ENCODE measurements at places on chromosomes 12 and 14.

DNA sequence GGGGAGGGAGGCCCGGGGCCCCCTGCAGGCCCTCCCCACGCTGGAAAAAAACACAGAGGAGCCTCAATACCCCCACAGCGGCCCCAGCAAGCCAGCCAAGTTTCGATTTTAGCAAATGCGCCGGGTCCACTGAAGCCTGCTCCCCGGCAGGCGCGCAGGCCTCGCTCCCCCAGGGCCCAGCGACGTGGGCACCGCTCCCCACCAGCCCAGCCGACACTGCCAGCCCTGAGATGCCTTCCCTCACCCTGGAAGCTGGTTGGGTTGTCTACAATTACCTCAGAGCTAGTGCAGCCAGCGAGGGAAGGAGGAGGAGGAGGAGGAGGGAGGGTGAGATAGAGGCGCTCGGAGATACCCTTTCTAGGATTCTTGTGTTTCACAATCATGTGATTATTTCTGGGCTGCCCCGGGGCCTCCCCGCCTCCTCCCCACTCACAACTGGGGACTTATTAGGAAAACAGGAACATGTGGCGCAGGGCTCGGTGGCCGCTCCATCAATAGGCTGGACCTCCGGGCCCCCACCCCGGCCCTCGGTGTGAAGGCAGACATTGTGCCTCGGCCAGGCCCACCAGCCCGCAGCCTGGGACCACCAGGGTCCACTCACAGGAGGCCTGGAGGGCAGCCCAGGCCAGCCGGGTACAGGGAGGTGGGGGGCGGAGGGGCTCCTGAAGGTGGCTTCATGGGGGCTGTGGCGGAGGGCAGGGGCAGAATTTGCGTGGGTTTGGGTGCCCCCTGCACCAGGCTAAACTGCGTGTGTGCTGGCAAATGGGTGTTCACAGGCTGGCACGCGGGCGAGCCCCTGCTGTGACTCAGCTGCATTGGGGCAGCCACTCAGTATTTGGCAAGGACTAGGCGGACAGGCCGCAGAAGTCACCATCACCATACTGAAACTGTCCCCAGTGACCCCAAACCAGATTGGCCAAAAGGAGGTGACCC lies 109.9 kb downstream of the NCOR2 start:
- peak; percentile 71 for ATAC-seq

- ATAC-seq, result peak; percentile 77
These were observed 12.7 kb downstream of the PPP2R5C start for GRCh38 chr14:101774006-101774795.

- ATAC-seq, result no peak
These were observed 116.2 kb downstream of the PRMT8 start for GRCh38 chr12:3607039-3607720.

DNA sequence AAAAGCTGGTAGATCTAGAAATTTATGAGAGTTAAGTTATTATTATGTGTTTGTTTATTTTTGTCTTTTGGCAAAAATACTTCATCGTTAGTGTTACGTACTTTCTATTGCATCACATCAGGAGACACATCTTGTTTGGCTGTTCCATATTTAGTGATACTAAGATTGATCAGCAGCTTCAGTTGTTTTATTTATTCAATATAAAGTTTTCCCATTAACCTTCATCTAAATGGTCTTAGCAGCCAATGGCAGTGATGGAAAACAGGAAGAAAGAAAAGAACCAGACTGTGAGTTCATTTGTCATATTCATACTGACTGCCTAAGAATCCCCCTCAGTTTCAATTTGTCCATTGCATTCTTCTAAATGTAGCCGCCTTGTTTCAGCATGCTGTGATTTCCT lies 122.3 kb downstream of the METTL25 start:
- ATAC-seq, result no peak

DNA sequence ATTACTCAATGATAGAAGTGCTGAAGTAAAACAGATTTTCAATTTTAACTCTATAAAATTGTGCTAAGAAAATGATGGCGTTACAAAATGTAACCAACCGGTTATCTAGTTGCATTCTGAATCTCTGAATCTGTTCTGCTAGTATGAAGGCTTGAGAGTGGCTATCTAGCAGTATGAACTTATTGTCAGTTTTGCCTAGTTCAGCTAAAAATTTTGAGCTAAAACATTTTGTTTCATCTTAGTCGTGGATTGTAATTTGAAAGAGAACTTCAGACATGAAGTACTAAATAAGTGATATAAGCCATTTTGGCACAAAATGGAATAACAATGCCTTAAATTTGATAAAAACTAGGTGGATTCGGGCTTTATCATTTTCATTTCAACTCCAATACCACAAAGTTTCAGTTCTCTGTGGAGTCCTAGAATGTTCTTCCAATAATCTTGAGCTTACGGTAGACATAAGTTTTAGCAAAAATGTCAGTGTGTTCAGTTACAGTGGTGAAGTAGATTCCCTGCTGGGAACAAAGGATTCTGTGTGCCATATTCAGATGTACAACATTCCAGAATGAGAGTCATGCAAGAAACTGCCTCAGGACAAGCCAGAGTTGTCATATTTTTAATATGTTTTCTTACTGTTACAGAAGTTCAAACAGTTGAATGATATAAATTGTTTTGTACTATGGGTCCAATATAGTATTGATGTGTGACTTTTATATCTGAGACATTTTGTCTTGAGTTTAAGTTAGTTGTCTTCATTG lies 28.1 kb downstream of the ATP6V1D start:
- ATAC-seq, result no peak

DNA sequence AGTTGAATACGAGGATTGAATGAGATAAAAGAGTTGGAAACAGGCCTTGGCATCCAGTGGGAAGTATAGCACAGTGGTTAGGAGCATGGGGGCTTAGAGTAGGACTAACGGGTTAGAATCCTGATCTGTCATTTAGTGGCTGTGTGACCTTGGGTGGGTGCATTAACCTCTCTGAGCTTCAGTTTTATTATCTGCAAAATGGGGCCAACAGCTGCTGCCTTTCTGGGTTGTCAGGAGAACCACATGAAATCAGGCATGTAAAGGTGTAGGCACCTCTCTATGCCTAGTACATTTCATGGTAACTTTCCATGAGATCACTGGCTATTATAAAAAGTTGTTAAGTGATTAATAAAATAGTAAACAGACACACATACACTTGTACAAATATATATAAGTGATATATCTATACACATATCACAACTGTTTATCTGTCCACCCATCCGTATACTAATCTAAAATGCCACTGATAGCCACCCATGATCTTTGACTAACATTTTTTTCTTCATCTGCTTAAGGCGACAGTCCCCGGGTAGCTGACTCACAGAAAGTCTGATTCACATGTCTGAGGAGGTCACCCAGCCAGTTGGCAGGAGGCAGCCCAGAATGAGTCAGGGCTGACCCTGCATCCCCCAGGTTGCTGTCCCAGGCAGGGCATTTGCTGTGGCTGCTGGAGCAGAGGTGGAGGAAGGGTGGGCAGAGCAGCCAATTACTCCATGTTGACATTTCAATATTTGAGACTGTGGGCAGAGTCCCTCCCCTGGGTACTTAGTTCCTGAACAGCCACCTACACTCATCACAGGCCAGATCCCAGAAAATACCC lies 125.6 kb upstream of the NOS1 start:
- no peak for ATAC-seq

- ATAC-seq, result no peak
These were observed 5.9 kb downstream of the SDR9C7 start for GRCh38 chr12:56928262-56928661.

- ATAC-seq, result no peak
These were observed 113.7 kb downstream of the SAMD4A start for GRCh38 chr14:54680651-54681050.

- ATAC-seq, result no peak
These were observed 96.7 kb upstream of the PPP4R3A start for GRCh38 chr14:91606851-91607250.

- no peak for ATAC-seq
These were observed 31.3 kb downstream of the CYP46A1 start for GRCh38 chr14:99715266-99716000.

GRCh38 chr12:124752437-124753227 lies 111.0 kb downstream of the SCARB1 start:
- ATAC-seq, result no peak

- peak; percentile 55 for ATAC-seq
These were observed 17.0 kb downstream of the ANO6 start for GRCh38 chr12:45232756-45233372.

DNA sequence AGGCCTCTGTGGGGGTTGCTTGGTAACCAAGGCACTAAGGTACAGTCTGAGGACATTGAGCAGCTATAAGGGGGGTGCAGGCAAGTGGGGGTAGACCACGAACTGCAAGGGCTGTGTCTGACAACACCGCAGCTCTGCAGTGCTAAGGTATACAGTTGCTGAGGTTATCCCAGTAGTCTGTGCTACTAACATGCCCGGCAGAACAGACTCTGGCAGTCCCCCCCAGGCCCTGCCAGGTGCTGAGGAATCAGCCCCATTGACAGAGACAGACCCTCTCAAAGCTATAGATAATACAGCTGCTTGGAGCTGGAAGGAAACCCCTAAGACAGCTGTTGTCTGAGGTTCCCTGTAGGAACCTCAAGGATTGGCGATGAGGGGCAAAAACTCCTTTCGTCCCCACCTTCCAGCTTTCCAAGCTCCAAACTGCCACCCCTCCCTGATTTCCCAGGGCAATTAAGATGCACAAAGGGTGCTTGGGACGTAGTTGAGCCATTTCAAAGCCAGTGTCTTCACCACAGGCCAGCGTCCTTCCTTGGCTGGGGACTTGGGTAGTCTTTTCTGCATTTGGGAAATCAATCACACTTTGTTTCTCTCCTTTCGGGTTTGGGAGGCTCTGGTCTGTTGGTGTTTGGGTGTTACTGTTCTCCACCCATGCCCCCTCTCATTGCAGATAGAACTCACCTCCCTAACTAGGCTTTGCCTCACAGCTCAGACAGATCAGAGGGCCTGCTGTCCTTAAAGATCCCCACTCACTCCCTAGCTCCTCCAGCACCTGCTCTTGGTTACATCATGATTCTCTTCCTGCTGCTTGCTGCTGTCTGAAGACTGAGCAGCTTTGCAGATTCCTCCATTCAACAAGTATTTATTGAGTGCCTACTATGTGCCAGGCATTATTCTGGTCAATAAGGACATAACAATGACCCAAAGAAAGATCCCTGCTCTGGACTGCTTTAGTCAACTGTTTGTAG lies 2.0 kb upstream of the MYH7 start:
- no peak for ATAC-seq

DNA sequence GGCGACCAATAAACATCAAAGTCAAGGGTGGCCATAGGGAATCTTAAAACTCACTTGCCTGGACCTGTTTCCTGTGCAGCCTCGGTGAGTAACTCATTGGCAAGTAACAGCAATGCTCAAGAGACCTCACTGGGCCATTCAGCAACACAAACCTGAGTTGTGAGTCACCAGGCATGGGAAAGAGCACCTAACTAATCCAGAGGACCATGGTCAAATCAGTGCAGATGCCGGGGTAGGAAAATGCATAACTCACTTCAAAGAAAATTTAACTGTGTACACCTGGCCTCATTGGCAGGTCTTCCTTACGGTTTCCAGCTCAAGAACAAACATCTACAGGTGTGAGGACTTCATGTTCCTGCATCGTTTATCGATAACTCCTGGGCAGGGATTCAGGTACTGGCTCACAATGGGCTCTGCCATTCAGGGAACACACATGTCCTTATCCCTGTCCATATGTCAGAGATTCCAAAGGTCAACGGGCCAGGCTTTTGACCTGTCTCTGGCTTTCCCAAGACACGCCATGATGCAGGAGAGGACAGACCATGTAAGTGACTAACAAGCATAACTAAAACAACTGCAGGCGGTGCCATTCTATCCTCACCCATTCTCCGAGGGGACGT lies 211.8 kb downstream of the ANO2 start:
- no peak for ATAC-seq

GRCh38 chr14:96748362-96748761 lies 48.8 kb upstream of the VRK1 start:
- ATAC-seq, result no peak

GRCh38 chr12:12723681-12724420 lies 6.7 kb downstream of the CDKN1B start:
- ATAC-seq, result peak; percentile 0

GRCh38 chr12:113413488-113413939 lies 8.7 kb upstream of the SDSL start:
- ATAC-seq, result no peak

- ATAC-seq, result peak; percentile 68
These were observed 11.2 kb downstream of the ESRRB start for GRCh38 chr14:76386944-76387782.

- no peak for ATAC-seq
These were observed 73.3 kb upstream of the PLXNC1 start for GRCh38 chr12:94074980-94075629.

Measured in stimulated activated memory B cell treated with anti-CD40 and anti-IgM and Interleukin-4, amounts not matched to agents 10 μg/mL and 1 μg/mL and 100 μg/mL, for 72 hours (primary cell).